ENCODE measurements at places on chromosomes 12 and 14. TPM values are rescaled to one million over a fixed set of nuclear protein-coding genes. Genes with fewer than 3 reads are reported as not detected.

GRCh38 chr12:132437943-132438700 is 51.8 kb upstream of the FBRSL1 start:
- DNase-seq: no peak

Gene KRT82
- not detected for total RNA-seq

- no peak for DNase-seq
Measured at GRCh38 chr12:18402872-18403611, 141.7 kb downstream of the PIK3C2G start.

GRCh38 chr12:124686370-124687173 is 119.2 kb upstream of the NCOR2 start:
- peak; percentile 41 for DNase-seq

DNA sequence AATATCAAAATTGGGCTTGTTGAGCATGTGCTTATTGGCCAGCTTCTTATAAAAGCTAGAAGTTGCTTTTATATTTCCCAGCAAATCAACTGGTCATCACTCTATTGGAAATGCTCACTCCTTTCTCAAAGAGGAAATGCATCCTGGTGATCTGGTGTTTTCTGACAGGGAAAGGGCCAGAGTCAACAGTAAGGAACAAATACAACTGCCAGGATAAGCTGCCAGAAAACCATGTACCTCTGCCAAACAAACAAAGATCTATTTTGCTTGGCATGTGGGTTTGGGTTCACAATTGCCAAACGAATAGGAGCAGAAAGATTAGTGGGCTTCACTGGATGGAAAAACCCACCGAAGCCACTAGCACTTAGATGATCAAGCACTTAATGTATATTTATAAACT is 126.9 kb upstream of the PDZRN4 start:
- no peak for DNase-seq

Gene EPYC
- not detected for total RNA-seq

- DNase-seq: no peak
Measured at GRCh38 chr12:72734581-72734980, 462.4 kb downstream of the TRHDE start.

- DNase-seq: no peak
Measured at GRCh38 chr12:105773471-105773870, 365.3 kb downstream of the NUAK1 start.

- DNase-seq: no peak
Measured at GRCh38 chr12:48980953-48981756, 3.0 kb downstream of the WNT1 start.

Gene ANKRD9
- total RNA-seq: 24.2 TPM
